ENCODE measurements at places on chromosomes 6 and 20.
A peak's percentile ranks its signal among the peaks of the same experiment; 100 is the strongest.

- no peak for DNase-seq
Measured at GRCh38 chr6:6890400-6890858, 217.3 kb upstream of the RREB1 start.

GRCh38 chr6:29626948-29627754 lies 5.8 kb downstream of the GABBR1 start:
- no peak for DNase-seq

GRCh38 chr20:50824137-50824536 lies 29.3 kb downstream of the BCAS4 start:
- no peak for DNase-seq

DNA sequence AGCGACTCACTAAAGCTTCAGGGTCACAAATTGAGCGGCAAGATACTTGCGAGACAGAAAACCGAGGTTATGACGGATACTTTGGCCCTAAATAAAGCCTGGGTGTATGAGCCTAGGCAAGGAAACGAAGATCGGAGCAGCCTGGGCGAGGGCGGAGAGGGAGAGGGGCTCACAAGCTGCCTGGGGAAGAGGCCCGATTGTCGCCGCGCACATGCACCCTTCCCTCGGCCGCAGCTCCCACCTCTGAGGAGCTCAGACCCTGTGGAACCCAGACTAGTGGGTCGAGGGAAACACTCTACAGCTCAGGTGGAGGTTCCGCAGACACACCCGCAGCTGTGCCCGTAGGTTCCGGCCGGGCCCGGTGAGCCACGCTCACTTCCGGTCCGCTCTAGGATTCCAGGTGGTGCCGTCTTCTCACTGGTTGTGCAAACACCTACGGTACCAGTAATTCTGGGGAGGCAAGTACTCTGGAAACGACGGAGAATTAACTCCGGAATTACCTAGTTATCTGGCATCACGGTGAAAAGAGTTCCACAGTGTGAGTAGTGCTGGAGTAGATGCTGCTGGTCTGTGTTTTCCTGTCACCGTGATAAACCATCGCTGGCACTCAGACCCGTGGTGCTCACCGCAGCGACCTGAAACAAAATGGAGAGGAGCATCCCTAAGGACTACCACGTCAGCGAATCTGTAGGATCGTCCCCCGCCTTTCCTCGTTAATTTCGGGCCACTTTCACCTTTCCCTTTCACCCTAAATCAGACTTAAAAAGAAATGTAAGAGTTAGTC lies 61.5 kb downstream of the GPX5 start:
- DNase-seq, result peak; percentile 38

DNA sequence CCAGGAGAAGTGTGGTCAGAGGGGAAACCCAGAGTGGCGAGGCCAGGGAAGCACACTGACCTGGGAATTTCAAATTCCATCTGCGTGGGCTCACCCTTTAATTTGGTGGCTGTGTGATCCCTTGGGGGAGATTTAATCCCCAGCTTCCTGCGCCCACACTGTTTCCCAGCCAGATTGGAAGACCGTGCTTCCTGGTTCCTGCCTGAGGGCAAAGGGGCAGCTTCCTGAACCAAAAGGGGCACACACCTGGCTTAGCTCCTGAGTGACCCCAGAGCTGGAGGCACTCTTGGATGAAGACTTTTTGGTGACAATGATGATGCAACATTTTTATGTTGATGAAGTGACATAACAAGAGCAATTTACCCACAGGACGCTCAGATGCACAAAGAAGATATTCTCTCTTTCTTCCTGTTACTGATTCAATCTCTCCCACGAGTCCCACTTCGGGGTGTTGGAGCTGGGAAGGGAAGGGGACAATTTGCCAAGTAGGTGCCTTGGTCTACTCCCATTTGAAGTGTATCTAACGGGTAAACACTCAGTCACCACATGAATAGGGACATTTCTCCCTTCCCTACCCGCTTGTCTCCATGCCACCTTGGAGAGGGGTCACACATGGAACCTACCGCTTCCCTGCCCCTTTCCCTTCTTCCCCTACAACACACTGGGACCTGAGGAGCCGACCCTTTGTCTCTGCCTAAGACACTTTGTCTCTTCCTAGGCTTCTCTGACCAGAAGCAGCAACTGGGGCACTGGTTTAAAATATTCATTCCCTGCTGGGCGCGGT lies 28.6 kb upstream of the CDKN1A start:
- DNase-seq, result no peak

DNA sequence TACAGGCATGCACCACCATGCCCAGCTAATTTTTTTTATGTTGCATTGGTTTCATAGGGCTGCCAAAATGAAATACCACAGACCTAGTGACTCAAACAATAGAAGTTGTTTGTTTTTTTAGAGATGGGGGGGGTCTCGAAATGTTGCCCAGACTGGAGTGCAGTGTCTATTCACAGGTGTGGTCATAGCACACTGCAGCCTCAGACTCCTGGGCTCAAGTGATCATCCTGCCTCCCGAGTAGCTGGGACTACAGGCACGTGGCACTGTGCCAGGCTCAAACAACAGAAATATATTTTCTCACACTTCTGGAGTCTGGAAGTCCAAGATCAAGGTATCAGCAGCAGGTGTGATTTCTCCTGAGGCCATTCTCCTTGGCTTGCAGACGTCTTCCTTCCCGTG lies 6.6 kb upstream of the SLC16A10 start:
- peak; percentile 68 for DNase-seq

GRCh38 chr6:57254055-57254717 lies 32.1 kb upstream of the RAB23 start:
- no peak for DNase-seq

DNA sequence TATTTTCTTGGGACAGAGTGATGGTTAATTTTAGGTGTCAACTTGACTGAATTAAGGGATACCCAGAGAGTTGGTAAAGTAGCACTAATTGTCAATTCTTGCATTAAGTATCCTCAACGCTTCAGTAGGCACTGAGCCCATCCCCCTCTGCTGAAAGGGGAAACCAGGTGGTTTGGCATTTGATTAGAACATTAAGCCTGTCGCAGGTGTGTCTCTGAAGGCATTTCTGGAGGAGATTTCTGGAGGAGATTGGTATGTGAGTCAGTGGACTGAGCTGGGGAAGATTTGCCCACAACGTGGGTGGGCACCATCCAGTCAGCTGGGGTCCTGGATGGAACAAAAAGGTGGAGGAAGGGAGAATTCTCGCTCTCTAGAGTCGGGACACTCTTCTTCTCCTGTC lies 119.8 kb downstream of the RFX6 start:
- no peak for DNase-seq

DNA sequence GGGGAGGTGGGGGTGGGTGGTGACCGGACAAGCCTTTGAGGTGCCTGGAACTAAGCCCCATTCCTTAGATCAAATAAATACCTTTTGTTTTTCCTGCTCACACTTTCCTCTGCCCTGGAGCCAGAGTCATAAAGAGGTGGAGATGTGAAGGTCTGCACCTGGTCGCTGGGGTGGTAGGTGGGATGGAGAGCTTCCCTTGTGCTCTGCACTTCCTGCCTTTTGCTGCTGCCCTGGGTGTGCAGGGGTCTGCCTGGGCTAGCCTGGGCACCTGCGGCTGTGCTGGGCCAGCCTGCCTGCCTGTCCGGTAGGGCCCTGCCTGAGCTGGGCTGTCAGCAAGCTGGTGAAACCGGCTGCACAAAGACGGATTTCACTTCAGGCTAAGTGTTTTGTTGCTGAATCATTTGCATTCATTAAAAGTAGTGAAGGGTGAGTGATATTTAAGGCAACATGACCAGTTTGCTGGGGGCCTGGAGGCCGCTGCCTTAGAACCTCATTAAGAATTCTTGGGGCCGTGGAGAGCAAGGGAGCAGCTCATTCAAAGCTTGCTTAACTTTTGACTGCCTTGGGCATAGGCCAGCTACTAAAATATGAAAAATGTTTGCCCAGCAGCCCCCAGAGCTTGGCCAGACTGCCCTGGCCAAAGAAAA lies 20.5 kb downstream of the PTK7 start:
- no peak for DNase-seq

DNA sequence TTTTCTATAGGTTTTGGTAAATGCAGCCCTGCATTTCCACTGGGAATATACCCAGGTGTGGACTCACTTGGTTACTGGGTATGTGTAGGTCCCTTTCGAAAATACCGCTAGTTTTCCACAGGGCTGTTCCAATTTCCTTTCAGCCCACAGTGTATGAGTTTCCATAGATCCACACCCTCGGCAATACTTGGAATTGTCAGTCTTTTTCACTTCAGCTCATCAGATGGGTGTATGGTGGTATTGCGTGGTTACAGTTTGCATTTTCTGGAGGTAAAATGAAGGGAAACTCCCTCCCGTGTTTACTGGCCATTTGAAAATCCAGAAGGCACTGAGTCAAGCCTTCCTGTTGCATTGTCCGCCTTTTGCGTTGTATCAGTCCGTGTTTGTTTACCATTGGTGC lies 453.6 kb downstream of the CDH26 start:
- no peak for DNase-seq

GRCh38 chr6:90039911-90040310 lies 145.6 kb downstream of the GJA10 start:
- no peak for DNase-seq

- no peak for DNase-seq
Measured at GRCh38 chr20:57711311-57711712, 1.5 kb upstream of the PMEPA1 start.

- no peak for DNase-seq
Measured at GRCh38 chr20:42532831-42533230, 656.9 kb downstream of the PTPRT start.

DNA sequence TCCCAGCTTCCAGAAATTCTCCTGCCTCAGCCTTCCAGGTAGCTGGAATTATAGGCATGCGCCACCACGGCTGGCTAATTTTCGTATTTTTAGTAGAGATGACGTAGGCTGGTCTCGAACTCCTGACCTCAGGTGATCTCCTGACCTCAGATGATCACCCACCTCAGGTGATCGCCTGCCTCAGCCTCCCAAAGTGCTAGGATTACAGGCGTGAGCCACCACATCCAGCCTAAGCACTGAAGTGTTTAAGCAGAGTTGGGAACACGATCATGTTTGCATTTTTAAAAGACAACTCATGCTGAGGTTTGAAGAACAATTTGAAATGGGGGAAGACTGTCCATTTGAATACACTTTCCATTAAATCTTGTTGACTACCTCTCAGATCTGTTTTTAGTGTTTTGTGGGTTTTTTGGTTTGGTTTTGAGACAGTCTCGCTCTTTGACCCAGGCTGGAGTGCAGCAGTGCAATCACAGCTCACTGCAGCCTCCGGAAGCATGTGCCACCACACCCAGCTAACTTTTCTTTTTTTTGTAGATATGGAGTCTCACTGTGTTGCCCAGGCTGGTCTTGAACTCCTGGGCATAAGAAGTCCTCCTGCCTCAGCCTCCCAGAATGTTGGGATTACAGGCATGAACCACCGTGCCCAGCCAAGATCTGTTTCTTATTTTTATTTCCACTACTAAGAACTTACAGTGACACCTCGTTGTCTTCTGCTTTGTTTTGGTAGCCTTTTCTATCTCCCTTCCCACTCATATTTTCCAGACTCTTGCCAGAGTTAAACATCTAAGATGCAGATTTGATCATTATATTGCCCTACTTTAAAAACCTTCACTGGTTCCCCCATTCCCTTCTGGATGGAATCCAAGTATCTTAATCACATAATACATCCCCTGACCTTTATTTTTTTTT lies 5.5 kb downstream of the CASP8AP2 start:
- DNase-seq, result no peak

GRCh38 chr6:110548110-110548847 lies 71.9 kb upstream of the SLC22A16 start:
- no peak for DNase-seq

GRCh38 chr20:57589123-57589727 lies 28.3 kb downstream of the PCK1 start:
- DNase-seq, result no peak

GRCh38 chr20:2706688-2707352 lies 14.2 kb downstream of the EBF4 start:
- no peak for DNase-seq

DNA sequence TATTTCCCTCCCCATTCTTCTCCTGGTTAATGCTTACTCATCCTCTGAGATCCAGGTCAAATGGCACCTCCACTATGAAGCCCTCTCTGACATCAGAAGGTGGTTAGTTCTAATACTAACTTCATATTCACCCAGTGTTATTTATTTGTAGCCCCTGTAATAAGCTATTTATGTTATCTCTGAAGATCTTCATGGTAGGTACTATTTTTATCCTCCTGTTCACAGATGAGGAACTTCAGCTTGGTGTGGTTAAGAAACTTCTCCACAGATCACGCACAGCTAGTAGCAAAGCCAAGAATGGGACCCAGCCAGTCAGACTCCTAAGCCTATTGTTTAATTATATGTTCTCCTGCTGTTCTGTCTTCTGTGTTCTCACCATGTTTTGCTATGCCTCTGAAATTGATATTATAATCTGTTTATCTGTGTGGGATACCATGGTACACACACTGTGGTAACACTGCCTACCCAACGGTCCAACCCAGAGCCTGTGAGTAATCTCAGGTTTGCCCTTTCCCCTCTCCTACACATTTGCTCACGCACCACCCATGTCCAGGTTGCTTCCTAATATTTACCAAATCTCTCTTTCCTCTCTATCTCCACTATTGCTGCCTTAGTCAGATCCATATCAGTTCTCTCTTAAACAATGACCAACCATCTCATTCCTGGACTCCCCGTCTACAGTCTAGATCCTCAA lies 98.4 kb downstream of the IPCEF1 start:
- DNase-seq, result no peak

DNA sequence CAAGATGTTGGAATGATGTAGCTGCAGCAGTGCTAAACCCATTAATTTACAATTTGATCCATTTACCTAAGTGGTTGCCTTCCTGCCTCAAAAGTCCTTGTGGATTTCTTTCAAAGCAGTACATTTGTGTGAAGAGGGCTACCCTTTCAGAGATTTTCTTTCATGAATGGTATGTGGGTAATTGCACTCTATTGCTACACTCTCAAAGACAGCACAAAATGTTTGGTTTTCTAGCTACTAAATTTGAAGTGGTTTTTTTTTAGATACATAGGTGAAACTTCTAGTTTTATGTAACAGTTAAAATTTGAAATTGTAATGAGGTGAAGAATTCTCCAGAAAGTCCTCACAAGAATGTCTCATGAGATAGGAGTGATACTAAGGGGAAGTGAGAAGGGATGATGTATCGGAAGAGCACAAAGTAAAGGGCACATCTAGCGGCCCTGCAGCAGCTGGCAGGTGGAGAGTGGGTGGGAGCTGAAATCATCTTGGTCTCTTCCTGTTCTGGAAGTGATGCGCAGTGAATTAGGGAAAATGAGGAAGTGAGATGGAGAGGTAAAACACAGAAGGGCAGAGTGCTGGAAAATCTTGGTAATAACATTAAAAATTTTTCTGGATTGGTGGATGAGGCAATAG lies 236.8 kb upstream of the MAN1A1 start:
- DNase-seq, result no peak

Measured in NCI-H2029 treated with DMSO at 0.1 percent for 48 hours (cell line).